ENCODE measurements at places on chromosomes 2 and 18.

GRCh38 chr2:119421741-119422140, 9.9 kb upstream of the TMEM37 start:
- no peak for DNase-seq

GRCh38 chr18:75441896-75442295, 14.4 kb upstream of the SMIM21 start:
- DNase-seq, result no peak

DNA sequence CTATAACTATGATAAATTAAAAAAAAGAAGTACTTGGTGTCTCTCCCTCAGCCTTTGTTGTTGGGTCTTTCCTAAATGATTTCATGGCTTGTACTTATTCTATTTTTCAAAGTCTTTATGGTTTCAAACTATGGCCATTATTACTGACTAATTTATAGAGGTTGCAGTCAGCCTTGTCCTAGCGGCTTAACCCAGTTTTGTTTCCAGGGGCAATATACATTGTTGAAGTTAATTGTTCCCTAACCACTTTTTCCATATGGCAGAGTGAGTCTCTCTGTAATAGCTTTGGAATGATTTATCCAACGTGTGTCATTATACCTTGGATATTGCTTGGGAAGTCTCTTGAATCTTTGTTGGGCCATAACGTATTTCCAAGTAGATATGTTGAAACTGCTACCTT, 408.8 kb downstream of the HRH4 start:
- DNase-seq, result no peak

DNA sequence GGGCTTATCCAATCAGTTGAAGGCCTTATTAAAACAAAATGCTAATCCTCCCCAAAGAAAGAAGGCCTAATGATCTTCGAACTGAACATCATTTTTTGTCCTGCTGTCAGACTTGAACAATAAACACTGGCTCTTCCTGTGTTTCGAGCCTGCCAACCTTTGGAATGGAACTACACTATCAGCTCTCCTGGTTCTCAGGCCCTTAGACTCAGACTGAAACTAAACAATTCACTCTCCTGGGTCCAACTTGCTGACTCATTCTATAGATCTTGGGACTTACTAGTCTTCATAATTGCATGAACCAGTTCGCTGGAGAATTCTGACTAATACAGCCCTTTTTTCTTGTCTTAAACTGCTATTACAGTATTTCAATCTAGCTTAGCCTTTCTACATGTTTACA, 235.2 kb downstream of the LNPK start:
- no peak for DNase-seq

GRCh38 chr2:234251326-234252271, 201.1 kb downstream of the SPP2 start:
- no peak for DNase-seq

DNA sequence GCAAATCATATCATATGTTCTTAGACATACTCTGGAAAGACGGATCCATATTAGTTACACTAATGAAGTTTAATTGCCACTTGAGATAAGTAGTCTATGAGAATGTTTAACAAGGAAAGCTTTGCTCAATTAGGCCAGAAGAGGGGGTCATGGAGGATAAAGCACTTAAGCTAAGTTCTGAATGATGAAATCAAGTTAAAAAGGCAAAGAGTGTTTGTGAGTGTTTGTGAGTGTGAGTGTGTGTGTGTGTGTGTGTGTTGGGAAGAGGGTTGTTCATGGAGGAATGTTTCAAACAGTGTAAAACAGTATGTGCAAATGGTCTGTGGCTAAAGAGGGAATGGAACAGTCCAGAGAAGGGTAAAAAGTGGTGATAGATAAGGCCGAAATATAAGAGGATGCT, 360.9 kb downstream of the ERBB4 start:
- DNase-seq, result no peak

- no peak for DNase-seq
Measured at GRCh38 chr2:204152616-204153015, 216.1 kb downstream of the ICOS start.

GRCh38 chr2:175005733-175006264, 618 bp upstream of the CHN1 start:
- no peak for DNase-seq

DNA sequence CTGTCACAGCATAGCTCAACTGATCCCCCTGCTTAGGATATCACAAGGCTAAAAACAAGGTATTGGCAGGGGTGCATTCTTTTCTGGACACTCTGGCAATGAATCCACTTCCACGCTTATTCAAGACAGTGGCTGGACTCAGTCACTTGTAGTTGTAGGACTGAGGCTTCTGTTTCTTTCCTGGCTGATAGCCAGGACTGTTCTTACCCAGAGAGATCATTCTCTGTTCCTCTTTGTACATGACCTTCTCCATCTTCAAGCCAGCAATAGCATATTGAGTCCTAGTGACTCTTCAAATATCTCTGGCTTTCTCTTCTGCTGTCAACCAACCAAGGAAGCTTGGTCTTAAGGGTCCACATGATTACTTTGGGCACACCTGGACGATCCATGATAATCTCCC, 241.3 kb downstream of the RBM43 start:
- no peak for DNase-seq

- DNase-seq, result no peak
Measured at GRCh38 chr18:78293940-78294541, 685.6 kb upstream of the SALL3 start.

- no peak for DNase-seq
Measured at GRCh38 chr2:74619651-74620297, 28.4 kb downstream of the M1AP start.

GRCh38 chr18:49011291-49011746, 60.6 kb upstream of the SMAD7 start:
- DNase-seq, result no peak
